ENCODE measurements at places on chromosomes 11 and 22. TPM values are rescaled to one million over a fixed set of nuclear protein-coding genes. Genes with fewer than 3 reads are reported as not detected.

DNA sequence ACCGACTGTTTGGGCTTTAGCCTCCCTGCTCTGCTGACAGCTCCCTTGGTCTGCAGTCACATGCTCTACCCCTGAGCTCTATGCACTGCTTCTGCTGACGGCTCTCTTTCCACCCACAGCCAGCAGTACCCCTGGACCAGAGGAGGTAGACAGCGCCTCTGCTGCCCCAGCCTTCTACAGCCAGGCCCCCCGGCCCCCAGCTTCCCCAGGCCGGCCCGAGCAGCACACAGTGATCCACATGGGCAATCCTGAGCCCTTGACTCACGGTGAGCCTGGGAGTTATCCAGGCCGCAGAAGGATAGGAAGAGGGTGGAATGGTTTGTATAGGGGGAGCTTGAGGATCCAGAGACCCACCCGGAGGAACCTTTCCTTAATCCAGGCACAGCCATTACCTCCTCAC lies 2.8 kb downstream of the ZFPL1 start:
- no peak for ATAC-seq

GRCh38 chr11:93389737-93390136 lies 59.2 kb downstream of the DEUP1 start:
- ATAC-seq = no peak

DNA sequence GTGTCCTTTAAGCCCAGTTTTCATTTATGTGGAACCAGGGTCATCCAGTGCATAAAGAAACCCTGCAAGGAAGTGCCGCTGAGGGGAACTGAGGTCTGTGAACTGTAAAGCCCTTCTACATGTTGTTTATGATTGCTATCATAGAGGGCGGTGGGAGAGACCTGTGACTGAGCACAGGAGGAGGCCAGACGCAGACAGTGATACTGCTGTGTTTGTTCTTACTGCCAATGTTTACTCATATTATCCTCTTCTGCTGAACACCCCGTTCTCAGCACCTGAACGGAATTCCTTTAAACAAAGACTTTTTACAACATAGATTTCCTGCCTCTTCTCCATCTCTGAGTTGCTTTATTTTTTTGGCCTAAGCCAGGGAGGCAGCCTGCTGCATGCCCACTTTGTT lies 967 bp upstream of the GALNT18 start:
- no peak for ATAC-seq

GRCh38 chr11:27807596-27807995 lies 107.3 kb upstream of the BDNF start:
- ATAC-seq = no peak

- ATAC-seq = no peak
These were observed 108.5 kb downstream of the CSNK2A3 start for GRCh38 chr11:11244470-11245080.

DNA sequence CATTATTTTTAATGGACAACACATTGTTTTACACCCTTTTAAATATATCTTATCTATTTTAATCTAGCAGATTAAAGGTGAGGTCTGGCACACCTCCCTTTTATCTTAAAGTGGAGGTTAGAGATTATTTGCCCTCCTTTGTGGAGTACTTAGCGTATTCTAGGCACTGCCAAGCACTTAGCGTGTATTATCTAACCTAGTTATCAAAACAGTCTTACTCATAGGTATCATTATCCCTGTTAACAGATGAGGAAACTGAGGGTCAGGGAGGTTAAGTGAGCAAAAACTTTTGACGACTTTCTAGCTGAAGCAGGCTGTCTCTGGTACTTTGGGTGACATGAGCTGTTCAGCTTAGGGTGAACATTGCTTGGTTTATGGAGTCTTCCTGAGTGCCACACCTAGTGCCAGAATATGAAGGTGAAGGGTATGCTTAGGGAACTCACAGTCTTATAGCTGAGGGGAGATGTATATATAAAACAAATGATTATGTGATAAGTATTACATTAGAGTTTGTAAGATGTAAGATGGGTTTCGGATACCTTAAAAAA lies 55.0 kb downstream of the ZNRF3 start:
- no peak for ATAC-seq

DNA sequence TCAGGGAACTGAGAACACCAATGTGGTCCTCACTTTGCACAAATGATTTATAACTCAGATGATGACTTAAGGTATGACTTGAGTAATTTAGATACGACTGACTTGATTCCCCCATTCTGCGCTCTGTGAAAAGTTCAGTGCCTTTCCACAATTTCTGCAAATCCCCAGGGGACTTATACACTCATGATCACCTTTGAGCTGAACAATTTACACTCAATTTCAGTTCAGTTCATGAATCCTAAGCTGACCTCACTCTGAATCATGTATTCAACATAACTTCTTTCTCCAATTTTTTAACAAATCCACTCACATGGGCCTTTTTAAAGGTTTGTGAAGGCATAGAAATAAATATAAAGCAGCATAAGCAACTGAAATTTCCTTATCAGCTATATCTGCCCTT lies 274.2 kb downstream of the FAM76B start:
- ATAC-seq = peak; percentile 45

DNA sequence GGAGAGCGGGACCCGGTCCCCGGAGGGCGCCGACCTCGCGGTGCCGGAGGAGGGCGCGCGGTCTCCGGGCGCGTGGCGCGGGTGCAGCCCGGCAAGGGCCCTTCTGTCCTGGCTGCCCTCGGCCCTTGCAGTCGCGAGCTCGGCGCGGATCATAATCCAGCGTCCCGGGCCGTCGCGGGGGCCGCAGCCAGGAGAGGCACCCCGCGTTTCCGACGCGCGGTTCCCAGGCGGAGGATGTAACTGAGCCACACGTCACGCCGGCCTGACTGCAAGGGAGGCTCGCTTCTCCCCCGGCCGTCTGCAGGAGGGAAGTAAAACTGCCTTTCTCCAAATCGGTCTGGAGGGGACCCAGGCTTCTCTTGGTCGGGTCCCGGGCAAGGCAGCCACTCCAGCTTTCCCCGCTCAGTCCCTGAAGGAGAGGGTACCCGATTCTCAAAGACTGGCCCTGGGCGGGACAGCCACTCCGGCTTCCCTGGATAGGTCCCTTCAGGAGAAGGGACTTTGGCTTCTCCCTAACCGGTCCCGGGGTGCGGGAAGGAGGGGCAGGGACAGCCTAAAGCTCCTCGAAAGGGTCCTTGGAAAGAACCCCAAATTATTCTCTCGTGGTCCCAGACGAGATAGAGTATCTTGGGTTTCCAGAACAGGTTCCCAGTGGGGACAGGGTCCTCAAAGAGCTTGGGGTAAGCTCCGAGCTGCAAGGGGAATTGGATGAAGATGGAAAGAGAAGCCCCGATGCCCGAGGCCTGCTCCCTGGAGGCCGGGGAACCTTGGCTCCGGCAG lies 836 bp downstream of the SPON1 start:
- ATAC-seq = peak; percentile 30

- ATAC-seq = peak; percentile 33
These were observed 57.4 kb downstream of the CHST1 start for GRCh38 chr11:45607995-45608394.

DNA sequence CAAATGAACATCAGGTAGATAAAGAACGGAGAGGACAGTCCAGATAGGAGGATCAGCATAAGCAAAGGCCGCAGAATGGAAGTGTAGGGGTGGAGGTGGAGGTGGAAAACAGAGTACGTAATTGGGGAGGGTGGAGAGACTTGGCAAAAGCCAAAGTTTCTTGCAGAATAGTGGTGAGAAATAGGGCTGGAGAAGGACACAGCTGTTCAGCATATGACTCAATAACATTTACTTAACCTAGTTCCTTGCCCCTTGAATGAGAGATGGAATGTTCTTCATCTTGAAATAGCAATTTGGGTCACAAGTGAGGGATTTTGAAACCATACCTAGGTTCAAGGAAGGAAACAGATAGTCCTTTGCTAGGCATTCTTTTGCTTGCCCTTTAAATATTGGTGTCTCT lies 235.9 kb upstream of the ARHGAP20 start:
- ATAC-seq = no peak

GRCh38 chr11:117868815-117869561 lies 7.5 kb downstream of the FXYD6 start:
- peak; percentile 54 for ATAC-seq

GRCh38 chr22:19109198-19110063 lies 12.8 kb downstream of the DGCR2 start:
- peak; percentile 44 for ATAC-seq

- no peak for ATAC-seq
These were observed 1.5 kb upstream of the SIK3 start for GRCh38 chr11:117099696-117100095.

DNA sequence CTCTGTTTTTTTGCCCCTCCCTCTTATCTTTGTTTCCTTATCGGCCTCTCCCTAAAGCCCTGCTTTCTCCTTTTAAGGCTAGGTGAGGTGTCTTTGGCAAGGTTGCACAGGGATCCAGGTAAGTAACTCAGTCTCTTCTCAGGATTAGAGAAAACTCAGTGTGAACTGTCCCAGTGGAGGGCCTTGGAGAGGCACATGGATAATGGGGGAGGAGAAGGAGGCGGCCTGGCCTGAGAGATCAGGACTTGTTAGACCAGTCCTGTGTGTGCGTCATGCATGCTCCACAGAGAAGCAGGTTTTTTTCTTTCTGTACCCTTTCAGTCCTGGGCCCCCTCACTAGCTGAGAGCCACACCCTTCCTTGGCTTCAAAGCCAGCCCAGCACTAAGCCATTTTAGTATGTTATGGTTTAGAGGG lies 19.9 kb downstream of the CTNND1 start:
- no peak for ATAC-seq

GRCh38 chr11:94218372-94218771 lies 86.0 kb upstream of the IZUMO1R start:
- no peak for ATAC-seq

DNA sequence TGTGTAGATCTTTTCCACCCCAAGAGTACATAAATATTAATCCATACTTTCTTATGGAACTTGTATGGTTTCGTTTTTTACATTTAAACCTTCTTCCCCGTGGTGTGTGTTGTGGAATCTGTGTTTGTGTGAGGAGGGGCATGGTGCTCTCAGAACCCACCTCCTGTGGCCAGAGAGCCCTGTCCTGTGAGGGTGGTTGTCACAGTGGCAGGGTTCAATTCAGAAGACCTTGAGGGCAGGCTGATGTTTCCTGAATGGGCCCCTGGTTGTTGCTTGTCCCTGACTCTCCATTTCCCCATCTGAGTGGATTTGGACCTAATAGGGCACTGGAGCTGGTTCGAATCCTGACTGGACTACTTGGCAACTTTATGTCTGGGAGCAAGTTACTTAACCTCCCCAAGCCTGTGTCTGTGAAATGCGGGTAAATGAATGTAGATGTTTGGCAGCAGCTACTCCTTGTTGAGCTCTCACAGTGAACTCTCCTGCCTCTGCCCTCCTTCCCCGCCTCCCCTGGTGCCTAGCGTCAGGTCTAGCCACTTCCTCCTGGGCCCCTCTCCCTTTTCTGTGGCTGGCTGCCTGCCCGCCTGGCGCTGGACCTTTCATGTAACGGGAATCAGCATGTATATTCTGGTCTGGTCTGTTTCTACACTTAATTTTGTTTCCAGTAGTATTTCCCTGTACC lies 7.3 kb downstream of the NEAT1 start:
- ATAC-seq = peak; percentile 0

GRCh38 chr22:23385678-23386631 lies 194.1 kb downstream of the IGLL1 start:
- ATAC-seq = peak; percentile 93

Gene ANO5
- 9.1 TPM for total RNA-seq

Gene NXPE4
- not detected for total RNA-seq

Gene NDUFC2
- total RNA-seq = 336 TPM

Gene CYTH4
- 0.63 TPM for total RNA-seq

Gene ZFTA
- total RNA-seq = 26.4 TPM

Gene LBHD1
- total RNA-seq = 3.6 TPM
